ENCODE measurements at places on chromosomes 11 and 22.

GRCh38 chr11:20626279-20626678 lies 26.9 kb downstream of the SLC6A5 start:
- no peak for DNase-seq

DNA sequence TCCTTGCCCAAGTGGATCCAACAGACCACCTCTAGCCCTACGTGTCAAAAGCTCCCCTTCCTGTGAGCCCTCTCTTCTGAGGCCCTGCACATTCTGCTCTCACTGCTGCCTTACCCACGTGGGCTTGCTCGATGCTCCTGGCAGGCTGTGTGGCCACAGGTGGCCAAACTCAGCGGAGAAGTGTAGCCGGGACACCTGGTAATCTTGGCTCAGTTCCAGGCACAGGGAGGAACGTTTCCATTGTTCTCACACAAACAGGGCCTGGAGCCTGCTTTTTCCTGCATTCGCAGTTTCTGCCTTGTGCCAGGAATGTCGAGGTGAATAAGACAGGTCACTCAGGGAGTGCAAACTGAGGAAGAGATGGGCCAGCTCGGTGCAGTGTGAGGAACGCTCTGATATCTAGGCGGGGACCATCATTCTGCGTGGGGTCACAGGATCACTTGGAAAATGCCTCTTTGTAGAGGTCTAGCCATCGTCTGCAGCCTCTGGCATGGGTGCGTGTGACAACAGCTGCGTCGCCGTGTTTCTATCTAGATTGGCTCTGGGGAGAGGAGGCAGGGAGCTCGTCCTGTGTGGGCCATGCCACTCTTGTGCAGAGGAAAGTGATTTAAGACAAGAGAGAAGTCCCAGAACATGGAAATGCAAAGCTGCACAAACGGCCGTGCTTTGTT lies 127.6 kb upstream of the PARVA start:
- DNase-seq: no peak

- DNase-seq: no peak
These were observed 2.7 kb downstream of the DTX4 start for GRCh38 chr11:59174664-59175033.

- DNase-seq: no peak
These were observed 4.9 kb downstream of the RFPL2 start for GRCh38 chr22:32199961-32200360.

- DNase-seq: no peak
These were observed 15.8 kb downstream of the IGLL5 start for GRCh38 chr22:22903355-22903777.

DNA sequence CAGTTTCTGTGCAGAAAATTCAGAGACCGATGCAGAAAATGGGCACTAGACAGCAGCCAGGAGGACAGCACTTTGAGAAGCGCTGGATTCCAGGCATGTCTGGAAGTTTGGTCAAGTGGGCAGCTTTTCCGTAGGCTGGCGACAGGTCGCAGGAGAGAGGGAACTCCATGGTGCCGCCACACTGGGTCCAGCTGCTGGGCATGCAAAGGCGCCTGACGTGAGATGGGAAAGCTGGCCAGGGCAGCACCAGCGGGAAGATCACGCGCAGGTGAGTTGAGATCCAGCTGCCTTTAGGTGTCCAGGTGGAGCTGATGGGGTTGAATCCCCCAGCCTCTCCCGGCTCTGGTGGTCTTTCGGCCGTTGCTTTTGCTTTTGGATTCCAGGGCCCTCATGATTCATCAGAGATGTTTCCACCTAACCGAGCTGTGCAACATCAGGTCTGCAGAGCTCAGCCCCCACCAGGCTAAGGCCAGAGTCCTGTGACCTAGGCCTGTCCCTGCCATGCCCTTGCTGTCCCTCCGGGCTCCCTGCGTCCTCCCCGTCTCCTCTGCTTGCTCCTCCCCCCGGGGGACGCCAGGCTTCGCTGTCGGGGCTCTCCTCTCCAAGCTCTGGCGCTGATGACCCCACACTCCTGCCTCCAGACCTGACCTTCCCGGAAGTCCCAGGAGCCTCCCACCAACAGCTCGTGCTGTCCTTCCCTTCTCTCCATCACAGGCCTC lies 1001.7 kb downstream of the BRD1 start:
- DNase-seq: no peak

GRCh38 chr11:19803506-19803998 lies 90.9 kb downstream of the NAV2 start:
- no peak for DNase-seq

GRCh38 chr11:118438314-118438931 lies 2.1 kb downstream of the KMT2A start:
- peak; percentile 72 for DNase-seq

GRCh38 chr11:66230156-66230555 lies 38.3 kb upstream of the RAB1B start:
- no peak for DNase-seq
